Lung (tissue), 17 donors: ENCODE measurements at places on chromosomes 3 and 15. TPM values are rescaled to one million over a fixed set of nuclear protein-coding genes. Genes with fewer than 3 reads are reported as not detected.

The GPR62 gene
- total RNA-seq: not detected

The DUOXA2 gene
- 0.48 TPM for total RNA-seq

The BTLA gene
- 2.0 TPM for total RNA-seq

The TCAIM gene
- 42.1 TPM for total RNA-seq

The EFCC1 gene
- 7.4 TPM for total RNA-seq

The ITGB5 gene
- total RNA-seq: 45.2 TPM

The KIF23 gene
- total RNA-seq: 2.2 TPM

The SEMA6D gene
- 5.0 TPM for total RNA-seq

The PCOLCE2 gene
- 32.2 TPM for total RNA-seq

The FAM107A gene
- 83.6 TPM for total RNA-seq

The CELF6 gene
- total RNA-seq: 2.1 TPM

The BTBD1 gene
- total RNA-seq: 45.7 TPM

DNA sequence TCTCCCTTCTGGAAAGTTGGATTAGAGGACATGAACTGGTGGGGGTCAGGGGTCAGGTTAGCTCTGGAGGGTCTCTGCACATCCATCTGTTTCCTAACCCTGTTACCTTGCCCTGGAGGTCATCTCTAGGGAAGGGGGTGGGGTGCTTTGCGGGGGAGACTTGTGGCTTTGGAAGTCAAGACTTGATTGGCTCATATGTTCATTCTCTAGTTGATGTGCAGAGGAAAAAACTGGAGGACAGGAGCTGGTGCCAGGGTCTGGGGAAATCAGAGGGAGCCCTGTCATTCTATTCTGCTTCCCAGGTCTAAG, 42.9 kb upstream of the ROPN1 start:
- no peak for DNase-seq

DNA sequence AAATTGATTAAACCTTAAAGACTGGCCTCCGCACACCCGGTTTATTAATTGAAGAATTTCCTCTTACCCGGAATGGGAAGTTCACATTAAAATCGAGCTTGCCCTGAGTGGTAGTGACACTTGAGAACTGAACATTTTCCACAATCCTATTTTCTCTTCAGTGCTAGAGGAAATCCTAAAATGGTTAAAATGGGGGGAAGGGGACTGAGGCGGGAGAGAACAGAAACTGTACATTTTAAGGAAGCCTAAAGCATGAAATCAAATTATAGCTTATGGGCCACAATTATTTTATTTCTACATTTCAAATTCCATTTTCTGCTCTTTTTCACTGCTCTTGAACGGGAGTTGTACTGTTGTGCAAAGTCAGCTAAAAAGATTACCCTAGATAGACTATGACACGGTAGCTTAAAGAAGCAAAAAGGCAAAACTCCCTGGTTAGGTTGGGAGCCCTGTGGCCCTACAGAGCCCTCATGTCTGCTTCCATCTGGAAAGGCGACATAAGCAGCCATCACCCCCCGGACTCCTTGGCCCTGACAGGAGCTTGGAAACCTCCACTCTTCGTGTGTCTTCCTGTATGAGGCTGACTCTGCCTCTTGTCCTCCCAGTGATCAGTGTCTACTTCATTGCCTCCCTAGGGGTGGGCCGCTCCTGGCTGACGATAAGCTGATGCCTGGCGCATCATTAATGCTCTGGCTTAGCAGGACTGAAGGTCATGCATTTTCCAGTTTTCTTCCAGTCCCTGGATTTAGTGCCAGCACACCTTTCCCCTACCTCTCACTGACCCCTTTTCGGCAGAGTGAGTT, 79.3 kb downstream of the EEFSEC start:
- peak; percentile 55 for DNase-seq

DNA sequence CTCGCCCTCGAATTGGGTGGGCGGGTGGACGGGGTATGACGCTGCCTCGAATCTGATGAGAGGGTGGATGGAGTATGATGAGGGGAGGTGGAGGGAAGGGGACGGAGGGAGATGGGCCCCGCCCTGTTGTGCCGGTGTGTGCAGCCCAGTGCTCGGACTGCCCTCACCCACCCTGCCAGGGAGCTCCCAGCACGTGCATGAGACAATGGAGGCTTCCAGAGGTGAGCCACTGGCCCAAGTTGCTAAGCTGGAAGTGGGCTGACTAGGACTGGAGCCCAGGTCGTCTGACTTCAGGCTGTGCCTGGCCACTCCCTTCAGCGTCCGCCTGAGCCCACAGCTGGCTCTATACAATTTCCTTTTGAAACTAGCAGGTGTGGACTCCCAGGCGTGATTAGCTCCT, 47.0 kb upstream of the CTSH start:
- DNase-seq: no peak

DNA sequence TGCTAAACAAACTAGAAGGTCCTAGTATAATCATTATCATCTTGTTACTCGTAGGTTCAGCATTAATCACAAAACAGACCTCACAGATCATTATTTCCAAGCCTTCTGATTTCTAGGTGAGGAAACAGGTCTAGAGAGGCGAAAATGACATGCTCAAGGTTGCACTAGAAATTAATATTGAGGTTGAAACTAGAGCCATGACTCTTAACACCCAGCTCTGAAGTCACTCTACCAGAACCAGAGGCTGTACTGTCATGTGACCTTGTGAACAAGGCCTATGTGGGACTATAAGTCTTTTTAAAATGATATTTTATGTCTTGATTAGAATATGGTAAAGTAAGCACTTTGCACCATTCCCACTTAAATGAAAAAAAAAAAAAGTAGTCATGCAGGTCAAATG, 23.8 kb upstream of the FGF12 start:
- DNase-seq: no peak

DNA sequence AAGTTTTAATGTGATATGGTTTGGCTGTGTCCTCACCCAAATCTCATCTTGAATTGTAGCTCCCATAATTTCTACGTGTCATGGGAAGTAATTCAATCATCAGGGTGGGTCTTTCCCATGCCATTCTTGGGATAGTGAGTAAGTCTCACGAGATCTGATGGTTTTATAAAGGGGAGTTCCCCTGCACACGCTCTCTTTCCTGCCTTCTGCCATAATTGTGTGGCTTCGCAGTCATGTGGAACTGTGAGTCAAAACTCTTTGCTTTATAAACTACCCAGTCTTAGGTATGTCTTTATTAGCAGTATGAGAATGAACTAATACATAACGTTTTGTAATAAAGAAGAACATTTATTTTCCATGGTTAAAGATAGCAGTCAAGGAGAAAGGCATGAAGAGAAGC, 39.2 kb upstream of the GOLIM4 start:
- DNase-seq: no peak

GRCh38 chr3:34889641-34890040, 749.7 kb upstream of the ARPP21 start:
- DNase-seq: no peak

- DNase-seq: no peak
Measured at GRCh38 chr3:46233194-46233593, 9.1 kb upstream of the CCR3 start.

- DNase-seq: no peak
Measured at GRCh38 chr3:3683261-3683660, 116.0 kb upstream of the LRRN1 start.

DNA sequence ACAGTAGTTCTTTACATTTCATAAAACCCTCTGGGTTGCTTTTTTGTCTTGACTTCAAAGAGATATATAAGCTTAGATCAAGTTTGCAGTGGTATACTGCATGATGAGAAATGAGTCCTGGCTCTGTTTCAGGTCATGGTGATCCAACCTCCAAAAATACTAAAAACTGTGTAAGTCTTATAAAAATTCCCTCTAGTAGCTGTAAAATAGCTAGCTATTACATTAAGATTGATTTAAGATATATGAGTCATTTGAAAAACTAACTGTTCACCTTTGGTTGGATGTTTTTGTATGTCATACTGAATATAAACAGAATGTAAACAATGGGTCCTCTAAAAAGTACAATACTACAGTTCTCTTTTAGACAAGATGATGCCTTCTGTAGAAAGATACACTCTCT, 879.2 kb downstream of the ROBO1 start:
- no peak for DNase-seq

- DNase-seq: peak; percentile 51
Measured at GRCh38 chr15:101159936-101160815, 91.7 kb downstream of the CHSY1 start.

DNA sequence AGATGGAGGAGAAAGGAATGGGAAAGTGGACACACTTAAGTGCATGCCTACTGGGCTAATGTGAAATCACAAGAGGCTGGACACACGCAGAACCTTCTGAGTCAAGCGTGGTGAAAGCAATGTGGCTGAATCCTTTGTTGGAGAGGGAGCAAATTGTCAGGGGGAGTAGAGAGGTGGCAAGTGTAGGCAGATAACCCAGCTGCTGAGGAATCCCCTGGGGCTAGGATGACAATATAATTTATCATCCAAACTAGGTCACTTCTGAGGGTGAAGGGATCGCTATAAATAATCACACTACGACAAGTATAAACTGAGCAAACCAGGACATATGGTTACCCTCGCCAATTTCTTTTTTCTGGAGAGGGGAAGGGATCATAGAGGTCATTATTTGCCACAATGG, 28.7 kb downstream of the TAMM41 start:
- DNase-seq: no peak

- DNase-seq: no peak
Measured at GRCh38 chr15:76038512-76038911, 21.3 kb upstream of the TMEM266 start.

GRCh38 chr15:95567686-95568085, 762.8 kb upstream of the NR2F2 start:
- no peak for DNase-seq

DNA sequence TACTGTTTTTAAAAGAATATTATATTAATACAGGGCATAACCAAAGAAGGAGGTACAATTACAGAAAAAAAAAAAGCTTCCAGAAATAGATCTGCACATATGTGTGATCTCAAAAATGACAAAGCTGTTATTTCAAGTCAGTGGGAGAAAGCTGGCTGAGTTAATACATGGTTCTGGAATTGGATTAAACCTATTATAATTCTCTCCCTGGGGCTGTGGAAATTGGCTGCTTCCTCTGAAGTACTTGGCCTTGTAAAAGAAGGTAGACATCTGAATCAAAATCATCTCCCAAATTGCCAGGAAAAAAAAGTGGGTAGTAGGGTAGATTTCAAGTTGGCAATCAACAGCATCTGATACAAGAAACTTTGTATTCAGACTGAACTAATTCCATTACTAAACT, 723.9 kb upstream of the ALCAM start:
- DNase-seq: no peak

DNA sequence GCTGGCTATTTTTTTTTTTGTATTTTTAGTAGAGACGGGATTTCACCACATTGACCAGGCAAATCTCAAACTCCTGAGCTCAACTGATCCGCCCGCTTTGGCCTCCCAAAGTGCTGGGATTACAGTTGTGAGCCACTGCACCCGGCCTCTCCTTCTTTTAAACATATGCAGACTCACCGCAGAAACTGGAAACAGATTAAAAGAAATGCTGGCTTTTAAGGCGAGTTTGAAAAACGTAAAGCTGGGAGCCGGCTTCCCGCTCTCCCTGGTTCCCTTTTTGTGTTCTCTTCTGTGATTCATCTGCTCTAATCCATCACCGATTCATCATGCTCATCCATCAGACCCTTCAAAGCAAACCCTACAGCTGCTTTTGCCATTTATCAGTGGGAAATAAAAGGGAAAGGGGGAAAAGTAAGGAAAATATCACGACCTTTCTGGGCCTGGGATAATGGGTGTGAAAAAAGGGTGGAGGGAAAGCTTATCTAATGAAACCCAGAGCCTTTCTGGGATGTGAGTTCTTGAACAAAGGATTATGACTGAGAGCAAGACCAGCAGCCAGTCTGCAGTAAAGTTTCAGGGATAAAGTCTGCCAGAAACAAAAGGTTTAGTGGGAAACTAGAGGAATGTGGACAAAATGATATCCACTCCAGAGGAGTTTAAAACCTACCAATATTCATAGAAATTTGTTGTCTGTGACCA, 92.3 kb upstream of the LRIG1 start:
- DNase-seq: no peak
